ENCODE measurements at places on chromosomes 7 and 10.

GRCh38 chr7:55022002-55022985, 3.5 kb downstream of the EGFR start:
- no peak for DNase-seq

GRCh38 chr7:118182593-118183427, 1.2 kb upstream of the LSM8 start:
- peak; percentile 20 for DNase-seq

GRCh38 chr7:106075937-106076336, 36.2 kb downstream of the SYPL1 start:
- no peak for DNase-seq

DNA sequence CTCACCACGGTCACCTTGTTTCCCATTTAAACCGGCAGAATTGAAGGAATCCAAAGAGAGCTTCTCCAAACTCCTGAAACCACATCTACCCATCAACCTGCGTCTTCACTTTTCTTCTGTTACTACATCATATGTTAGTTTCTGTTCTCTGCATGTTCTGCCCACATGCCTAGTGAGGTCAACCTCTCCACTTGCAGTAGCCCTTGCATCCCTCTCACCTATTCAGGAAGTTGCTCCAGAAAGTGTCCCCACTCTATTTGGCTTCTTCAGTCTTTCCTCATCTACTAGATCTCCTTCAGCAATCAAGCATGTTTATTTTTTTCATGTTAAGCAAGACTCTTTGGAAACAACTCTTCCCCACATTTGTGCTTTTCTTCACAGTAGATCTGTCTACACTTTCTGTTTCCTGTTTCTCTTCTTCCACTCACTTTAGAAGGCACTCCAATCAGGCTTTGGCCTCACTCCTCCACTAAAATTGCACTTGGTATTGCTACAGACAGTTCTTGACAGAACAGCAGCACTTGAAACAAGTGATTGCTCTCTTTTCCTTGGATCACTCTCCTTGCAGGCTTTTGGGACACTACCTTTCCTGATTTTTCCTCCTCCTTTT, 7.5 kb downstream of the SAMD9L start:
- DNase-seq = no peak

DNA sequence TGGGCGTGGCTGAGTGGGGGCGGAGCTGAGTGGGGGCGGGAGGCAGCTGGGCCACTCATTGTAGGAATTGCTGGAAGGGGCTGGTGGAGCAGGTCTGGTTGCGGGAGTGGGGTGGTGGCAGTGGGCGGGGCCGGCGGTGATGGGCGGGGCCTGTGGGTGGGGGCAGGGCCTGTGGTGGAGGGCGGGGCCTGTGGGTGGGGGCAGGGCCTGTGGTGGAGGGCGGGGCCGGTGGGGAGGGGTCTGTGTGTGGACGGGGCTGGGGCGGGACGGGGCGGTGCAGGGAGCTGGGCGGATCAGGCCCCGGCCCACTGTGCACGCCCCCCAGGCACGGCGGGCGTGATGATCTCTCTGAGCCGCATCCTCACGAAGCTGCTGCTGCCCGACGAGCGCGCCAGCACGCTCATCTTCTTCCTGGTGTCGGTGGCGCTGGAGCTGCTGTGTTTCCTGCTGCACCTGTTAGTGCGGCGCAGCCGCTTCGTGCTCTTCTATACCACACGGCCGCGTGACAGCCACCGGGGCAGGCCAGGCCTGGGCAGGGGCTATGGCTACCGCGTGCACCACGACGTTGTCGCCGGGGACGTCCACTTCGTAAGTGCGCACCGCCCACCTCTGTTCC, 14.0 kb downstream of the SLC29A4 start:
- DNase-seq = peak; percentile 9

- no peak for DNase-seq
Observed at GRCh38 chr10:127563718-127564553, 14.8 kb downstream of the NPS start.

DNA sequence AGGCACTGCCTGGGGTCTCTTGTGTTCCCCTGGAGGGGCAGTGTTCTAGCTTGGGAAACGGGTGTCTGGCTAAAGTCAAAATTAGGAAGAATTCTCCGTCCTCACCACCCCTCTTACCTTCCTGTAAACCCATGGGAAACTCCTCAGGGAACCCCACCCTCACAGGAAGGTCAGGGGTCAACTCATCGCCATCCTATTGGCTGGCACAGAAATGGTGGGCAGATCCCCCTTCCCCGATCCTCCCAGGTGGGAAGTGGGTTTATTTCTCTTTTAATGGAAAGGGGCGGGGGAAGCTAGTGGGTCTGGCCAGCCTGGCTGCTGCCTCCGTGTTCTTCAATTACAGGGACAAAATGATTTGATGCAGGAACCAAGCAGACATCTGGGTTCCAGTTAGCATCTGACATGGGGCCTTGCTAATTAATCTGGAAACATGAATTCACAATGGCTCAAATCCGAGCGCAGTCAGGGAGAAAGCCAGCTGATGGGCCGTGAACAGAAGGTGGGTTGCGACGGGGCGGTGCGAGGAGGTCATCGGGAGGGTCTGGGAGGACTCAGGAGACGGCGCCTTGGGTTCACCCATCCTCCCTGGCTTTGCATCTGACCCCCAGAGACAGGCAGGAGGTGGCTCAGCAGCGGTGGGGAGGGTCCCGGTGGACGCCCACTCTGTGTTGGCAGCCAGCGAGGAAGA, 66.6 kb downstream of the SLIT1 start:
- DNase-seq = no peak

- DNase-seq = no peak
Observed at GRCh38 chr10:130054021-130054420, 56.6 kb downstream of the C10orf143 start.

DNA sequence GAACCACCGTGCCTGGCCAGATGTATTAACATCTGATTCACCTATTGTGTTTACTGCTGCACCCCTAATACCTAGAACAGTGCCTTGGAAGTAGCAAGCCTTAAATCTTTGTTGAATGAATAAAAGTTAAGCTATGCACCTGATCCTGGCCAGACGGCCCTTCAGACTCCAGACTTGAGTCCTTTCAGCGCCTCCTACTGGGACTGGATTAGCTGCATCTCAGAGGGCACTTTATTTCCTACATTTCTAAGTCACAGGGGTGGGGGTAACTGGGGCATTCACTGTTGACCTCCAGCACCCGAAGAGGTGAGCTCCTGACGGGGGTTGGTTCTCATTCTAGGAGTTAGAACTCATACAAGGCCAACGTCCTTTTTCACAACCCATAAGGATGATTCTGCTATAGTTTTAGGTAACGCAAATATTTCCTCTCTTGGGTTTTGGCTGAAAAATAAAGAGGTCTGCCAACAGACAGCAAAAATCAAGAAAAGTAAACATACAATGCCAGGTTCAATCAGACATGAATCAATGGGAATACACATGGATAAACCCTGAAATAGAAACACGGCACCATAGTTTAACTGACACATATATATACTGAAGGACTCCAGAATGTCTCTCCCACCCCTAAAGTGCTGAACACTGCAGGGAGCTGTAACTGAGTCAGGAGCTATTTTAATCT, 48.0 kb upstream of the DLG5 start:
- peak; percentile 7 for DNase-seq

- DNase-seq = no peak
Observed at GRCh38 chr7:27030393-27031050, 65.3 kb downstream of the HOXA1 start.

GRCh38 chr10:96130326-96130995, 364 bp downstream of the ZNF518A start:
- peak; percentile 85 for DNase-seq
